ENCODE measurements at places on chromosomes 12 and 14. TPM values are rescaled to one million over a fixed set of nuclear protein-coding genes. Genes with fewer than 3 reads are reported as not detected.
A peak's percentile ranks its signal among the peaks of the same experiment; 100 is the strongest.

DNA sequence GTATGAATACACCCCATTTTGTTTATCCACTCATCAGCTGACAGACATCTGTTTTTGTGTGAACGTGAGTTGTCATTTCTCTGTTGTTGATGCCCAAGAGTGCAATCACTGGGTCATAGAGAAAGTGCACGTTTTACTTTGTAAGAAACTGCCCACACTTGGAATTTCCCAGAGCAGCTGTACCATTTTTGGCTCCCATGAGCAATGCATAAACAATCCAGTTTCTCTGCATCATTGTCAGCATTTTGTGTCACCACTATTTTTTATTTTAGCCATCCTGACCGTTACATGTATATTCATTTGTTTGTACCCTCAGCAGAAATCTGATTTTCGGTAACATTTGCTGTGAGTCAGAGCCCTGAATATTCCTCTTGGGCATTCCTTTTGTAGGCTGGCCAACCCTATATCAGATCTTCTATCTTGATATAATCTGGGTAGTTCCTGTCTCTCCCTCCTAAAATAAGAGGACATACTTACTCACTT lies 62.7 kb downstream of the RBM19 start:
- no peak for DNase-seq

DNA sequence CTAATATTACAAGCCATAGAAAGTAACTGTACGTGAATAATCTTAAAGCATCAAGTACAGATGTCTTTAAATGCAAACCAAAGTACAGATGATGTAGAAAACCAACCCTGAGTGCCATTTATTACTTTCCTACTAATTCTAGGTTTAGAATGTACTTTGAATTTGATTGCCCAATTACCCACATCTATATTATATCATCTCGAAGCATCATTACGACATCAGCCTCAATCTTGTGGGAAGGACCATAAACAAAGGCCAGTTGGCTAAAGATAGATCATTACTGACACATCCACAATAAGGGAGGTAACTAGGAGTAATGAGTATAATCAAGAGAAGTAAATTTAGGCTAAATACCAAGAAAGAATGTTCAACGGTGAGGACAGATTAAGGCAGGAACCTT lies 478.9 kb downstream of the BCAT1 start:
- no peak for DNase-seq

DNA sequence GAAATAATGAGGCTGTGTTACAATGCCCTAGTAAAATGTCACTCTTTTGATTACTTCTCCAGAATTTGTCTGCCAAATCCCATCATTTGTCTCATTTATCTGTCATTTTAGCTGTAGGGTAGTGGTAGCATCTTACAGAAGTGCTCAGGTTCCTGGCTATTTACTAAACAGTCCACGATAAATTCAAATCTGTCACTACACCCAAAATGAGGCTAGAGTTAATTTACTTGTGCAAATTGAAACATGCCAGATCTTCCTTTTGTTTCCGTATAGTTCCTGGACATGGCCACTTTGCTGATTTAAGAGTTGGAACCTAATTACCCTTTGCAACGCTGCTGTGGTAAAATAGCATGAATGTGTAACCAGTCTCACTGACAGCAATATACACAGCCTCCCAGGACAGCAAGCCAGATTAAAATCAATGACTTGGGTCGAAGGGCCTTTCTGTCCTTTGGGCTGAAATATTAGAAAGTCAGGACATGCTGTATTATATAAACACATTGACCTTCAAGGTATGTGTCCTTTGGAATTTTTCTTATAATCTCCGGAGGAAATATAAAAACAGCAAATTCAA lies 485.4 kb downstream of the MDGA2 start:
- no peak for DNase-seq

GRCh38 chr14:65170318-65170717 lies 68.0 kb upstream of the MAX start:
- DNase-seq: no peak

GRCh38 chr12:91561958-91562325 lies 379.3 kb upstream of the DCN start:
- DNase-seq: no peak

- peak; percentile 30 for DNase-seq
Observed at GRCh38 chr12:105107171-105107493, 399 bp upstream of the WASHC4 start.

The CCDC175 gene
- total RNA-seq: not detected

GRCh38 chr12:124829708-124830304 lies 33.9 kb downstream of the SCARB1 start:
- no peak for DNase-seq

- DNase-seq: no peak
Observed at GRCh38 chr12:62192180-62192902, 67.9 kb upstream of the USP15 start.

DNA sequence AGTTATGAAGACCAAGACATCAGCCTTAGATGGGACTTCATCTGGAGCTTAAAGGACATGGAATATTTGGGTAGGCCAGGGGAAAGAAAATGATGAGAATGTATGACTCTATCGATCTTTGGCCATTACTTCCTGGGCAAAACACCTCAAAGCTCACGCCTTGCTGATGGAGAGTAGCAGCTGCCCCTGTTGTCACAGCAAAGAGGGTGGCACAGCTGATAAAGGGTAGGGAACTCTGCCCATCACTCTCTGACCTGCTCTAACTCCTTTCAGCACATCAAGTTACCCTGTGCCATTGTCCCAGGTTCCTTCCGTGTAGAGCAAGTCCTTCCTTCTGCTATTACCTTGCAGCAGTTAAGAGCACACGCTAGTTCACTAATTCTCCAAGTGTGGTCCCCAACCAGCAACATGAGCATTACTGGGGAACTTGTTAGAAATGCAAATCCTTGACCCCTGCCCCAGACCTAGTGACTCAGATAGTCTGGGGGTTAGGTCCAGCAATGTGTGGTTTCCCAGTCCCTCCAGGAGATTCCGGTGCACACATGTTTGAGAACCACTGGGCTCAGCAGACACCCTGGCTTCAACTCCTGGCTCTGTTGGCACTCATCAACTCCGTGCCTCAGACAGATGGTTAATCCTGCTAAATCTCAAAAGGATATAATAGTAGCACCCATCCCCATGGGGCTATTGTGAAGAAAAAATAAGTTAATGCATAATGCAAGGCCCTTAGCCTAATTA lies 93.7 kb upstream of the EEA1 start:
- DNase-seq: no peak

GRCh38 chr14:86961106-86961716 lies 1031.8 kb downstream of the GALC start:
- DNase-seq: no peak

DNA sequence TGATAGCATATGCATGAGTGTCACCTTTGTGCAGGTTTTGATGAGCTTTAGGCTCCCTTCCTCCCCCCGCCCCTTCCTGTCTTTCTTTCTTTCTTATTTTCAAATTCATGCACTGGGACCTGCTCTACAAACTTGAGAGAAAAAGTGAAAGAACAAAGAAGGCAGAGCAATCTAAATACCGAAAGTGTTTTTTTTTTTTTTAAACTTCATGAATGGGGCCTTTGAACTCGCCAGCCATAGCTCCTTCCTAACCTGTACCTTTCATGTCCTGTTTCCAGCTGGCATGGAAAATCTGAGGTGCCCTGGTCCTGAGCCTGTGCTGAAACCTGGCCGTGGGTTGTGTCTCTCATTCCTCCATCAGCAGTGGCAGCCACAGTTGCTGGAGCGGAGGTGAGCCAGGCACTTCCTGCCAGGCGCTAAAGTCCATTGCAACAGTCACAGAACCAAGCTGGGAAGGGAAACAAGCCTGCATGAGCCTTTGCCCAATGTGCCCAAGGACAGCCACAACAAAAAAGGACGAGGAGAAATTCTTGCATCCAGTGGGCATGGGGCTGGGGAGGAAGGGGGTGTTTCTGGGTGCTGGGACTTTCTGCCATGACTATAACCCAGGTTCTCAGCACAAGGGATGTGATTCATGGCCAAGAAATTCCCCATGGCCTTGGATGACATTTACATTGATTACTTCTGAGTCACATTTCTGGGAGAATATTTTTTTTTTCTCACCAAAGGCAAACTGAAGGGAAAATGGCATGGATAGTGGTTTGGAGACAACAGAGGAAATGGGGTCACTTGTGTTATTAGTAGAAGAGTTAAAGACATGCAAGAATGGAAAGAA lies 102.7 kb downstream of the TMEM30B start:
- DNase-seq: no peak

- no peak for DNase-seq
Observed at GRCh38 chr12:802242-803120, 50.1 kb downstream of the WNK1 start.

- no peak for DNase-seq
Observed at GRCh38 chr12:113649256-113649830, 177.7 kb upstream of the LHX5 start.

The SRRM4 gene
- not detected for total RNA-seq

The KLRD1 gene
- total RNA-seq: 1.5 TPM

The C12orf60 gene
- total RNA-seq: 0.20 TPM

GRCh38 chr14:105876829-105877228 lies 350.4 kb downstream of the TMEM121 start:
- DNase-seq: no peak

- no peak for DNase-seq
Observed at GRCh38 chr12:122969676-122970075, 3.4 kb upstream of the ABCB9 start.

GRCh38 chr12:115273456-115273855 lies 589.5 kb upstream of the TBX3 start:
- no peak for DNase-seq

All from tibial nerve (tissue), 4 donors.